ENCODE measurements at places on chromosomes 2 and 18.

- DNase-seq: no peak
These were observed 36.1 kb downstream of the MROH2A start for GRCh38 chr2:233814056-233814835.

DNA sequence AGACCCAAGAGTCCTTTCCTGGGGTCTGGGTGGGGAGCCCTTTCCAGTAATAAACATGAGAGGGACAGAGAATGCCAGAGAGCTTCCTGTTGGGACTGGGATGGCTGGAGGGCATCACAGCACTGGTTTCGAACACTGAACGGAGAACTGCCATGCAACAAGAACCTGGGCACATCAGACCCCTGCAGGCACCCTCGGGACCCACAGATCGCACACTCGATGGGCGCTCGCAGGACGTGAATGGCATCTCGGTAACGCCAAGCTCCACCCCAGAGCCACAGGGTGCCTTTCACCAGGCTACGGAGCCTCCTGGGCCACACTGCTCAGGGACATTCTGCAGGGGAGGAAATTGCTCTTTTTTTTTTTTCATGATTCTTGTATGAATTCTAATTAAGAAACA lies 25.1 kb downstream of the SLC66A2 start:
- DNase-seq: no peak

DNA sequence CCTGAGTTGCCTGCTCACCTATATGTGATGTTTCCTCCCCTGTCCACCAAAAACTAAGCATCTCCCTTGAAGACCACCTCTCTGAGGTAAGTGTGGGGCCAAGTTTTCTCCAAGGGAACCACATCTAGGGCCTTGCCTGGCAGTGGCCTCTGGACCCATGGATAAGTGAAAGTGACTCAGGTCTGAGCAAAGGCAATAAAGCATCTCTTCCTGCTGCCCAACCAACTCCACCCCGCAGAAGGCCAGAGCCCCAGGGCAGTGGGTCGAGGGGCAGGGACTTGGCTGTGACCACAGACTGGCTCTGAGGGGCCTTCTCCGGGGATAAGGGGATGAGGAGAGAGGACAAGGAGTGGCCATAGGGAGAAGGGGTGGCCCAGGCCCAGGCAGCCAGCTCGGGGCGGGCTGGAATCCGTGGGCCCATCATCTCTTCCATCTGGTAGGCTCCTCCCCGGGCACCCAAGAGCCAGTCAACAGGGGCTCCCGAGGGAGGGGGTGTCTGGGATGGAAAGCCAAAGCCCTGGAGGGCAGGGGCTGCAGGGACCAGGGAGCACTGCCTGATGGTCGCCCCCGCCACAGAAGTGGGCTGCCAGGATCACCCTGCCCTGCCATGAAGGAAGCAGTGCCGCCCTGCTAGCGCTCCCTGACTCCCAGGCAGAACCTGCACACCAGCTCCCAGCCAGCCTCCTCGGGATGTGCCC lies 33.4 kb downstream of the EMX1 start:
- no peak for DNase-seq

- DNase-seq: no peak
These were observed 2.1 kb upstream of the TRIB2 start for GRCh38 chr2:12714391-12715221.

DNA sequence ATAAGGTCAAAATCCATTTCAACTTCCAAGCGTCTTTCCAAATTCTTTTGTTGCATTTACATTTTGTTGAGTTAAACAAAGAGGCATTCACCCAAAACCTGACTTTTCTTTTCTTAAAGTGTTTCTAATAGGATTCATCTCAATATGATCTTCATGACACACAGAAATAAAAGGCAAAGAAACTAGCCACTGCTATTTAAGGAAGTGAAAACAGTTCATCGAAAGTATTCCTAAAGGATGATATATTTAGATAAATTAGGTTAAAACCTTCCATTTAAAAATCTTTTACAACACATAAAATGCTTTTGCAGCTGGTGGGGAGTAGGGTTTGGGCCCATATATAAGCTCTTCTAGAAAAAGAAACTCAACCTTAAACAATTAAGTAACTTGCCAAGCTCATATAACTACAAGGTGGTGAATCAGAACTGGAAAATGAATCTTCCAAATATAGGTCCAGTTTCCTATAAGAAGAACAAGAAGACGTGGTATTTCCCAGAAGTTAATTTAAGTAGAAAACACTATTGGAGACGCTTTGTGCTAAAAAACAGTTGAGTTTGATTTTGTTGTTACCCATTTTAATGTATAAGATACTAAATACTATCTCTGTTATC lies 336.0 kb upstream of the HNRNPA3 start:
- DNase-seq: no peak

- no peak for DNase-seq
These were observed 101.6 kb upstream of the CERS6 start for GRCh38 chr2:168354499-168354898.

DNA sequence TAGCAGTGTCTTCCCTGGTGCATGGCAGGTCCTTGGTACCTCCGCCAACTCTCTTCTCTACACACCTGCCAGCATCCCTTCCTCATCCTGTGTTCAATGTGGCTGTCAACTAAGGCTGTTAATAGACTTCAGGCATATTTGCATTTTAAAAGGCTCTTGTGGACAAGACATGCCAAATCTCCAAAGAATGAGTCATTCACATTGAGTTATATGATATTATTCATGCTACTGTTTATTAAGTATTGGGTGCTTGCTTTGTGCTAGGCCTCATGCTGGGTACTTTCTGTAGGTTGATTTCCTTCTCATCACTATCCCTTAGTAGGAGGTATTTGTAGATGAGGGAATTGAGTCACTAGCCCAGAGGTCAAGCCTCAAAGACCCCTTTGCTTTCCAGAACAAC lies 5.2 kb downstream of the MYO1B start:
- no peak for DNase-seq

GRCh38 chr2:118190474-118190873 lies 102.2 kb downstream of the INSIG2 start:
- DNase-seq: no peak

All from endothelial cell (in vitro differentiated cells).